Tracheal epithelial cell (primary cell): ENCODE measurements at places on chromosomes 7 and 10. TPM values are rescaled to one million over a fixed set of nuclear protein-coding genes. Genes with fewer than 3 reads are reported as not detected.

VAX1 gene
- total RNA-seq: not detected in 2 replicates

NUDCD3 gene
- total RNA-seq: 64.4 and 91.6 TPM in 2 replicates

PLCE1 gene
- 0.48 and 0.85 TPM in 2 replicates for total RNA-seq

TEX47 gene
- total RNA-seq: not detected in 2 replicates

CUX1 gene
- total RNA-seq: 39.3 and 52.9 TPM in 2 replicates

IMMP2L gene
- 17.7 and 19.8 TPM in 2 replicates for total RNA-seq

GPR85 gene
- 0.48 and 1.1 TPM in 2 replicates for total RNA-seq

SAMD9L gene
- total RNA-seq: under 0.01 and 3.1 TPM in 2 replicates

ATP5MK gene
- total RNA-seq: 240 and 313 TPM in 2 replicates

MRM2 gene
- 16.9 and 17.3 TPM in 2 replicates for total RNA-seq

PIK3CG gene
- under 0.01 TPM in 1 of 2 replicates, not detected in the other for total RNA-seq

ASIC3 gene
- total RNA-seq: 0.21 TPM in 1 of 2 replicates, not detected in the other

COL28A1 gene
- 0.24 TPM in 1 of 2 replicates, not detected in the other for total RNA-seq

TSPAN15 gene
- total RNA-seq: 12.6 and 20.5 TPM in 2 replicates
